Posterior vena cava (tissue), 2 donors: ENCODE measurements at places on chromosomes 2 and 18.

- no peak for DNase-seq
These were observed 34.0 kb downstream of the SCN2A start for GRCh38 chr2:165273176-165273575.

GRCh38 chr2:236590846-236591245 is 21.2 kb downstream of the ACKR3 start:
- peak; percentile 40 for DNase-seq

- DNase-seq, result no peak
These were observed 61.5 kb downstream of the PTPN4 start for GRCh38 chr2:119821266-119821665.

- no peak for DNase-seq
These were observed 167.2 kb downstream of the CELF4 start for GRCh38 chr18:37398248-37398920.
